ENCODE measurements at places on chromosomes 7 and 10.

GRCh38 chr7:81594767-81595166, 175.1 kb downstream of the HGF start:
- DNase-seq = no peak

DNA sequence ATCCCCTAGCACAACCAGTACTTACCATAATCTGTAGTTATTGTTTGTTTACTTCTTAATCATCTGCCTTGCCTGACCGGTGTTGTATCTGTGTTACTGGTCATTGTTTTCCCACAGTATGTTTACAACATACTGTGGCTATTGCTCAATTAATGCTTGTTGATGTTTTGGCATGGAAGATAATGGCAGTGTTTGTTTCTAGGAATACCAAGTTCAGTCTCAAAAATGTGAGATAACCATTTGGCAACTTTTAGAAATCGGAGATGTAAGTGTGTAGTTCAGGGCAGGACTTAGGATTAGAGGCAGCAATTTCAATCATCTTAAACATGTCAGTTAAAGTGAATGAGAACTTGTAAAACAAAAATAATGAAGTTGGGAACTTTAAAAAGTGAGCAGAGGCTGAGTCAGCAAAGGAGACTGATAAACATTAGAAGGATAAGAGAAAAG, 8.2 kb downstream of the MINDY3 start:
- DNase-seq = no peak

DNA sequence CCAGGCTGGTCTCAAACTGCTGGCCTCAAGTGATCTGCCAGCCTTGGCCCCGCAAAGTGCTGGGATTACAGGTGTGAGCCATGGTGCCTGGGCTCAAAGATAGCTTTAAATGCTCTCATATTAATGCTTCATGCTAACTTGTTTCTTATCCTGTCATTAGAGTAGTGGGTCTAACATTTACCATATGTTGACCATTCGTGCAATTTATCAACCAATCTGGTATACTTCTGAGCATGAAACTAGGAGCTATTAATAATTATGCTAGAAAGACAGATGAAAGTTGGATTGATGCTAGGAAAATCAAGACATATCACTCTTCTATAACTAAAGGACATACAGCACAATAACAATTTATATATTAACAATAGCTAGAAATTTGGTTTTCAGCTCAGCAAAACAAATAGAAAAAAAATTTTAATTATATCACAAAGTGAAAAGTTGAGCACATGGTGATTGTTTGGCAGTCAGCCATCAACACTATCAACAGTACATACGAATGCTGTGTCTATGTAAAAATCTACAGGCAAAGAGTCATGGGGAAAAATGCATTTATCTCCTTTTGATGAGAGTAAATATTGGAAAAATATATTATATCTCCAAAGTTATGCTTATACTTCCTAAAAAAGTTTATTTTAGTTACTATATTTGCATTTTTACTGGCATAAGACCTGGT, 112.1 kb upstream of the ABCB5 start:
- DNase-seq = no peak

- DNase-seq = no peak
Observed at GRCh38 chr7:137846549-137846826, 286 bp downstream of the DGKI start.

Measured in hematopoietic multipotent progenitor cell treated with erythropoietin and hydrocortisone succinate and interleukin-3 and kit ligand, for 8 days (in vitro differentiated cells).